Neural crest cell (in vitro differentiated cells): ENCODE measurements at places on chromosomes 5 and 9. TPM values are rescaled to one million over a fixed set of nuclear protein-coding genes. Genes with fewer than 3 reads are reported as not detected.

Gene TEK
- total RNA-seq, result 0.89 and 1.0 TPM in 2 replicates

Gene TCF7
- total RNA-seq, result 18.0 and 19.3 TPM in 2 replicates

Gene MLANA
- not detected in 2 replicates for total RNA-seq

Gene FKBP15
- total RNA-seq, result 19.9 and 20.2 TPM in 2 replicates

Gene ITGA2
- 1.7 and 2.0 TPM in 2 replicates for total RNA-seq

- H3K27ac ChIP-seq, result peak overlapping the region; percentile 3
- no peak for DNase-seq
- no peak overlapping the region for H3K4me3 ChIP-seq
- peaks cover 10% of the 10 kb centered on the region for H3K4me1 ChIP-seq
- H3K36me3 ChIP-seq, result no peaks in the 10 kb centered on the region
- no peaks in the 10 kb centered on the region for H3K27me3 ChIP-seq
These were observed 232.5 kb downstream of the ARHGAP26 start for GRCh38 chr5:143002459-143003327.

DNA sequence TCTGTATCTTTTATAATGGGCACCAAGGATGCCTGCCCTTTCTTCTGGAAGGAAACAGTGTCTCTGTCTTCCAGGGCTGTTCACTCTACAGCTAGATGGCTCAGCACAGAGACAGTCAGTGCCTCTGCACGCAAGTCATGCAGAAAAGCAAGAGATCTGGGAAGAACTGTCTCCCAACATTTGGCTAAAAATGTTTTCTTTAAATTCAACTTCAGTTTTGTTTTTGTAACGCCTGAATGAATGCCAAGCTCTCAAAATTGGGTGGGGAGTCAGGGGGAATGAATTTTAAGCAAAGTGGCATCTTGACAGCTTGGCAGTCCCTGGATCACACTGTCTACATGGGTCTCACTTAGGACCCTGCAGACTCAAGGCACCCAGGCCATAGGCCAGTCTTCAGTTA, 12.6 kb downstream of the OLFML2A start:
- H3K27ac ChIP-seq, result no peak overlapping the region
- no peak for DNase-seq
- no peaks in the 10 kb centered on the region for H3K27me3 ChIP-seq
- H3K4me3 ChIP-seq, result no peak overlapping the region
- H3K4me1 ChIP-seq, result no peaks in the 10 kb centered on the region

- H3K27me3 ChIP-seq, result no peaks in the 10 kb centered on the region
- H3K36me3 ChIP-seq, result no peaks in the 10 kb centered on the region
- no peaks in the 10 kb centered on the region for H3K4me1 ChIP-seq
These were observed 15.1 kb downstream of the SLC22A5 start for GRCh38 chr5:132384506-132385050.

- H3K27me3 ChIP-seq, result peaks cover 92% of the 10 kb centered on the region
- DNase-seq, result no peak
- H3K27ac ChIP-seq, result no peak overlapping the region
- peaks cover 3% of the 10 kb centered on the region for H3K36me3 ChIP-seq
- H3K4me1 ChIP-seq, result peaks cover 8% of the 10 kb centered on the region
These were observed 499 bp upstream of the FOXE1 start for GRCh38 chr9:97852399-97853055.

GRCh38 chr5:165149431-165149830, 1644.0 kb downstream of the MAT2B start:
- H3K36me3 ChIP-seq, result no peaks in the 10 kb centered on the region
- H3K4me3 ChIP-seq, result no peak overlapping the region
- H3K27me3 ChIP-seq, result no peaks in the 10 kb centered on the region
- DNase-seq, result no peak

DNA sequence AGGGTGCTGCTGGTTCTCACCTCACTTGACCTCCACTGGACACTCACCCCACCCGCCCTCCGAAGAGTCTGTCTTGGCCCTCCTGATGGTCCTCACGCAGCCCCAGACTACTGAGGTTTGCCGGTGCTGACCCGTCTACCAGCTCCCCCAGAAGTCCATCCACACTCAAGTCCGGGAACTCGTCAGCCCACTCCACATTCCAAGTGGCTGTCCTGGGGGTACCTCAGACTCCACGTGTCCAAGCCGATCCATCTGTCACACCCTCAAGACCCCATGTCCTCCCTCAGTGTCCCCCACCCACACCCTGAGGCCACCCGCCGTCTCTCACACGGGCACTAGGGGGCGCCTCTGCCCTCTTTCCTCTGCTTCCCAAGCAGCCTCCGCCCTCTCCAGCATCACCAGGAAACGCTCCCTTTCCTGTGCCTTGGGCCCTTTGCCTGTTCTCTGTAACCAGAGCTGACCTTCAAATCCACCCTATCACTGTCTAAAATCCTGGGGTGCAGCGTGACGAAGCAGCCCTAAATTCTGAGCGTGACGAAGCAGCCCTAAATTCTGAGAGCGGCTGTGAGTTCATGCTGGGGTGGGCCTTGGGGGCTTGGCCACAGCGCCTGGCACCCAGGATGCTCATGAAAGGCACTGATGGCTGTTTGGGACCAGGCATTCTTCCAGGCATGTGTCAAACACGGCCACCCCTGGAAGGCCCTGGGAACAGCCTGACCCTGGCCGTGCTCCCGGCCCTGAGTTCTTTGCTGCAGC, 95.7 kb downstream of the KCNT1 start:
- peaks cover 3% of the 10 kb centered on the region for H3K4me1 ChIP-seq
- no peak overlapping the region for H3K27ac ChIP-seq
- no peaks in the 10 kb centered on the region for H3K36me3 ChIP-seq
- peaks cover 4% of the 10 kb centered on the region for H3K27me3 ChIP-seq
- H3K4me3 ChIP-seq, result no peak overlapping the region

GRCh38 chr9:130286072-130286770, 20.7 kb downstream of the HMCN2 start:
- no peak overlapping the region for H3K4me3 ChIP-seq
- no peak overlapping the region for H3K27ac ChIP-seq
- no peaks in the 10 kb centered on the region for H3K36me3 ChIP-seq
- H3K4me1 ChIP-seq, result no peaks in the 10 kb centered on the region
- no peak for DNase-seq
- H3K27me3 ChIP-seq, result peaks cover 54% of the 10 kb centered on the region

GRCh38 chr9:32503008-32503407, 23.0 kb downstream of the RIGI start:
- no peaks in the 10 kb centered on the region for H3K27me3 ChIP-seq
- H3K4me1 ChIP-seq, result no peaks in the 10 kb centered on the region
- no peak overlapping the region for H3K27ac ChIP-seq
- peaks cover 10% of the 10 kb centered on the region for H3K36me3 ChIP-seq
- H3K4me3 ChIP-seq, result no peak overlapping the region

DNA sequence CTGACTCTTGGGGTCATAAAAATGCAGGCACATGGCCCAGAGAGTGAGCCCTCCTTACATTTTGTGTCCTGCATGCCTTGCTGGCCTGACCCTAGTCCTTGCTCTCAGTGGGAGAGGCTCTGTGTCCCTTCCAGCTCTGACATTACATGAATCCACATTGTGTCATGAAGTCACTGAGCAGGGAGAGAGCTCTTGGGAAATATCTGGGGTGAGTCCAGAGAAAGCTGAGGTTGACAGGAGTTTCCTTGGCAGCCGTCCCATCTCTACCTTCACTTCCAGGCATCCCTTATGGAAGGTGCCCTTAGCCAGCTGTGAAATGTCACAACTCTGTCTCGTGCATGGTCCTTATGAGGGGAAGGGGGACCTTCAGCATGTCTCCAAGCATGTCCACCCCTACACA, 41.0 kb downstream of the FAT2 start:
- no peak overlapping the region for H3K4me3 ChIP-seq
- H3K36me3 ChIP-seq, result no peaks in the 10 kb centered on the region
- H3K27me3 ChIP-seq, result no peaks in the 10 kb centered on the region
- H3K4me1 ChIP-seq, result no peaks in the 10 kb centered on the region

DNA sequence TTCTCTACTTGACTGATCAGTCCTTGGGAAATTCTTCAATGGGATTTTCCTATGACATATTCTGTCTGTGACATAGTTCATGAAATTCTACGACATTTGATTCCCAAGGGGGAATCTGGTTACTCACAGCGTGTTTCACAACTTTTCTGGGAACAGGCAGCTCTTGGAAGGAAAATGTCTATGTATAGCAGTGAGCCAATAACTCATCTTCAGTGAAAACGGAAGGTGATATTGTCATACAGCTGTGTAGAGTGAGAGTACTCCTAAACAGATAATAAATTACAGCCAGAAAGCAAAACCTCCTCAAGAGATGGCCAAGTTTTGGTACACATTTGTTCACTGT, 91.4 kb downstream of the C9orf152 start:
- H3K27ac ChIP-seq, result no peak overlapping the region
- H3K4me3 ChIP-seq, result no peak overlapping the region
- H3K4me1 ChIP-seq, result peaks cover 45% of the 10 kb centered on the region

DNA sequence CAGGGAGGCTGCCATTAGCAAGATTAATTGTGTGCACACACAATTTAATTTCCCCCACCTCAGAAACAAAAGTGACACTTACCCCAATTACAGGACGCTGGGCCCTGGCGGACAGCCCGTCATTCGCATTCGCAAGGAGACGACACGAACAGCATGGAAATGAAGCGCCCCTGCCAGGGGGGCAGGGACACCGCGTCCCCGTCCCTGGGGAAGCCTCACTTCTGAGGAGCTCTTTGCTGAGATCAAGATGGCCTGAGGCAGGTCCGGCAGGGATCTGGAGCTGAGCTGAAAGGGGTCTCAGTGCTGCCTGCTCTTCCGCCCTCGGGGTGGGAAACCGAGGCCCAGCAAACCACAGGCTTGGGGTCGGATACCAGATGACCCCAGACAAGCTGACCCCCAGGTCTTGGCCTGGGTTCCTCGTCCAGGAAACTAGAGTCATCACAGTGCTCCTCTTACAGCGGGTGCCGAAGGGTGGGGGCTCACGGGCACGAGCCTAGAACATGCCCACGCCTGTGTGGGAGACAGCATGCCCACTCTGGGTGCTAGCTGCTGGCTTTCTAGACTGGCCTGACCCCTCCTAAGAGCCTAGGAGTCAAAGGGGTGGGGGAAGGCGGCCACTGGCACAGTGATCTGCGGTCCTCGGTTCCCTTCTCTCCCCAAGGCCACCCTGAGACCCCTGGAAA, 103.2 kb downstream of the VAV2 start:
- DNase-seq, result no peak
- peak overlapping the region; percentile 90 for H3K27ac ChIP-seq
- peaks cover 6% of the 10 kb centered on the region for H3K36me3 ChIP-seq
- no peaks in the 10 kb centered on the region for H3K27me3 ChIP-seq

DNA sequence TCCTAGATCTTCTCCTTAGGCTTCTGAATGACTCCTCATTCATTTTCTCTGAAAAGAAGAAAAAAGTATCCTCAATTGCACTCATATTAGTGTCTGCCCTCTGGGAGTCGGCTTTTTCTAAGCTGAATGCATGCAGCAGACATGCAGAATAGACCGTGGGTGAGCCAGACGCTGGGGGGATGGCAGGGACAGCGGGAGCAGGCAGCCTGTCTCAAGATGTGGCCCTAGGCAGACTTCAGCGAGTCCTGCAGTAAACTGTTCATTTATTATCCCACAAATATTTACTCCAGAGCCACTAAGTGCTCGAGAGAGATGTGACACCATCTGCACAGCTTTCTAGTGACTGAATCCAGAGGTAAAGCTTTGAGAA, 164.9 kb upstream of the RAI14 start:
- DNase-seq, result no peak
- H3K36me3 ChIP-seq, result no peaks in the 10 kb centered on the region
- peak overlapping the region; percentile 19 for H3K4me3 ChIP-seq

DNA sequence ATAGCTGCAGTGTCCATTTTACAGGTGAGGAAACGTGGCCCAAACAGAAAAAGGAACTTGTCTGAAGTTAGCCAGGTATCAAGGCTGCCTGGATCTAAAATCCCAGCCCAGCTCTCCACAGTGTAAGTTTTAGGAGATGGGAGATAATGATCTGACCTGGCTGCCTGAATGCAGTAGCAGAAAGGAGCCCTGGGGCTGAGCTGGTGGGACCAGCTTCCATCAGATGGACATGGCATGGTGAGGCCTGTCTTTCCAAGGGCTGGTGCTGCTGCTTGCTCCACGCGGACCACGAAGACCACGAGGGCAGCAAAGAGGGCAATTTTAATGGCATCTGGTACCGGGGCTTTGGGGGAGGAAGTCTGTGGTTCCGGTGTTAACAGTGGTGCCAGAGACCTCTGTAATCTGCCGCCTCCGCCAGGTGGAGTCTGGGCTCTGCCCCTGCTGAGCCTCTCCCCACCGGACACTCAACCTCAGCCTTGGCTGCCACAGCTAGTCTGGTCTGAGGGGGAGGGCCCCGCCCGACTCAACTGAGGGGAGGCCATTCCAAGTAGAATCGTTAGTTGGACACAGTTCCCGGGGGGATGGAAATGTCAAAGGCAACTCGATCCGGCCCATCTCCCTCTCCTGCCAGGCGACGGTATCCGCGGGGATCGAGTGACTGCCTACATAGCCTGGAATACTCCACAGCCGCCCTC, 650 bp downstream of the MYORG start:
- no peak for DNase-seq
- peaks cover 61% of the 10 kb centered on the region for H3K27me3 ChIP-seq
- peaks cover 30% of the 10 kb centered on the region for H3K4me1 ChIP-seq
- H3K4me3 ChIP-seq, result peak overlapping the region; percentile 81
- peaks cover 4% of the 10 kb centered on the region for H3K36me3 ChIP-seq
- no peak overlapping the region for H3K27ac ChIP-seq

DNA sequence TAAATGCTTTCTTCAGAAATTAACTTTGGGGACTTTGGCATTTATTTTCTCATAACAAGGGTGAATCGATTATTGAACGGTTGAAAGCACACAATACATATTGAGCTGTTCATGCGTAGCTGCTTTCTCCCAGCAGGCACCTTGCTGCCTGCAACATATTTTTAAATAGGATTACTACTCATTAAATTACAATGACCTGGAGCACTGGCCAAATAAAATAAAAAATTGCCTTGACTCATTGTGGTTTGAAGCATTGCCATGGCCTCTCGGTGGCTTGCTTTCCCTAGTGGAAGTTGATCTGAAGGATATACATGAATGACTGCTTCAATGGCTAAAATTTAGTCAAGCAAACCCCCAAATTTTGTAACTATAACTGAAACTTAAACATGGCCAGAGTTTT, 181.6 kb upstream of the NUDT12 start:
- peaks cover 6% of the 10 kb centered on the region for H3K4me1 ChIP-seq
- H3K4me3 ChIP-seq, result no peak overlapping the region
- no peak for DNase-seq
- H3K27me3 ChIP-seq, result no peaks in the 10 kb centered on the region
